SJSA1 (cell line): ENCODE measurements at places on chromosomes 11 and 22. TPM values are rescaled to one million over a fixed set of nuclear protein-coding genes. Genes with fewer than 3 reads are reported as not detected.
A peak's percentile ranks its signal among the peaks of the same experiment; 100 is the strongest.

DNA sequence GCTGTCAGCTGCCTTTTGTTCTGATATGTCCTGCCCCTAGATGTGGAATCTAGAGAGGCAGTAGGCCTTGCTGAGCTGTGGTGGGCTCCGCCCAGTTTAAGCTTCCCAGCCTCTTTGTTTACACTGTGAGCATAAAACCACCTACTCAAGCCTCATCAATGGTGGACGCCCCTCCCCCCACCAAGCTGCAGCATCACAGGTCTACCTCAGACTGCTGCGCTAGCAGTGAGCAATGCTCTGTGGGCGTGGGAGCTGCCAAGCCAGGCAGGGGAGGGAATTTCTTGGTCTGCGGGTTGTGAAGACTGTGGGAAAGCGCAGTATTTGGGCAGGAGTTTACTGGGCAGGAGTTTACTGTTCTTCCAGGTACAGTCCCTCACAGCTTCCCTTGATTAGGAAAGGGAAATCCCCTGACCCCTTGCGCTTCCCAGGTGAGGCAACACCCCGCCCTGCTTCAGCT, 98.5 kb downstream of the SMCO4 start:
- no peak for DNase-seq
- no peak overlapping the region for H3K4me3 ChIP-seq
- H3K4me1 ChIP-seq = no peaks in the 10 kb centered on the region
- H3K36me3 ChIP-seq = no peaks in the 10 kb centered on the region
- H3K27me3 ChIP-seq = no peaks in the 10 kb centered on the region

GRCh38 chr22:19937616-19938473, 3.7 kb upstream of the COMT start:
- H3K4me1 ChIP-seq = peaks cover 23% of the 10 kb centered on the region
- H3K36me3 ChIP-seq = peaks cover 12% of the 10 kb centered on the region
- DNase-seq = no peak
- H3K27ac ChIP-seq = no peak overlapping the region
- no peaks in the 10 kb centered on the region for H3K27me3 ChIP-seq

GRCh38 chr11:7467652-7468051, 17.7 kb upstream of the OLFML1 start:
- no peak overlapping the region for H3K27ac ChIP-seq
- DNase-seq = no peak
- no peaks in the 10 kb centered on the region for H3K4me1 ChIP-seq
- no peaks in the 10 kb centered on the region for H3K36me3 ChIP-seq
- no peak overlapping the region for H3K4me3 ChIP-seq

- H3K4me3 ChIP-seq = no peak overlapping the region
- H3K27me3 ChIP-seq = no peaks in the 10 kb centered on the region
- no peak for DNase-seq
- H3K36me3 ChIP-seq = peaks cover 76% of the 10 kb centered on the region
- H3K4me1 ChIP-seq = peaks cover 7% of the 10 kb centered on the region
- no peak overlapping the region for H3K27ac ChIP-seq
These were observed 5.8 kb downstream of the SELENOO start for GRCh38 chr22:50206599-50206998.

GRCh38 chr11:83793310-83793709, 507.1 kb upstream of the CCDC90B start:
- H3K27ac ChIP-seq = no peak overlapping the region
- H3K4me3 ChIP-seq = no peak overlapping the region
- no peaks in the 10 kb centered on the region for H3K4me1 ChIP-seq

- H3K27me3 ChIP-seq = no peaks in the 10 kb centered on the region
- DNase-seq = peak; percentile 42
- peaks cover 16% of the 10 kb centered on the region for H3K4me1 ChIP-seq
- no peak overlapping the region for H3K4me3 ChIP-seq
These were observed 50.4 kb downstream of the ANO1 start for GRCh38 chr11:70128435-70128906.

DNA sequence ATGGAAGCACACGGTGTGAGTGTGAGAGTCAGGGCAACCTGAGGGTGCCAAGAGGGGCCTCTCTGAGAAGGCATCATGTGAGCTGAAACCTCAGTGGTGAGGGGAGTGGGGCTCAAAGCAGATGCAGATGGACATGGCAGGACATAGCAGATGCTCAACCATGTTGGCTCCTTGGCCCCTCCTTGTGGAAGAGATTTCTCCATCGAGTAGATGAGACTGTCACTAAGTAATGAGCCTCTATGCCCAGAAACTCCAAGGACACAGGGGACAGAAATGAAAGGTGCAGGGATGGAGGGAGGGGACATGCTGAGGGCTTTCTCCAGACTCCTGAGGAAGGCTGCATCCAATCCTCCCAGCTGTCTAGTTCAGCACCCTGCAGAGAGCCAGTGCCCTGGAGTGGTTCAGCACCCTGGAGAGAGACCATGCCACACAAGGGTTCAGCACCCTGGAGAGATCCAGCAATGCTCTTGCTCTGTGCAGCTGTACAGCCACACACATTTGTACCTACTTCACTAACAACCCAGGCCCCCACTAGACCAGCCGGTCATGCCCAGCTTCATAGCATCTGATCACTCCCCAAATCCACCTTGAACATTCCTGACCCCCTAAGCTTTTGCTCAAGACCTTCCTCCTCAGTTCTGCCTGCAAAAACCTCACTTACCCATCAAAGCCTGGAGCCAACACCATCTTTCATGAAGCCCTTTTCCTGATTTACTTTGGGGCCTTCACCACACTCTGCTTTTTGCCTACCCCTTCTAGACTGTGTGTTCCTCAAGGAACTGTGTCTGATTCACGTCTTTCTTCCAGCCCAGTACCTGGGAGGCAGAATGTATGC, 252.0 kb downstream of the CTTN start:
- H3K4me1 ChIP-seq = no peaks in the 10 kb centered on the region
- peak; percentile 51 for DNase-seq
- no peak overlapping the region for H3K4me3 ChIP-seq
- H3K36me3 ChIP-seq = no peaks in the 10 kb centered on the region
- H3K27ac ChIP-seq = no peak overlapping the region

GRCh38 chr11:60761436-60762190, 4.9 kb downstream of the MS4A15 start:
- no peak for DNase-seq
- H3K36me3 ChIP-seq = no peaks in the 10 kb centered on the region
- H3K27me3 ChIP-seq = peaks cover 24% of the 10 kb centered on the region
- no peak overlapping the region for H3K27ac ChIP-seq
- H3K4me1 ChIP-seq = no peaks in the 10 kb centered on the region
- no peak overlapping the region for H3K4me3 ChIP-seq

DNA sequence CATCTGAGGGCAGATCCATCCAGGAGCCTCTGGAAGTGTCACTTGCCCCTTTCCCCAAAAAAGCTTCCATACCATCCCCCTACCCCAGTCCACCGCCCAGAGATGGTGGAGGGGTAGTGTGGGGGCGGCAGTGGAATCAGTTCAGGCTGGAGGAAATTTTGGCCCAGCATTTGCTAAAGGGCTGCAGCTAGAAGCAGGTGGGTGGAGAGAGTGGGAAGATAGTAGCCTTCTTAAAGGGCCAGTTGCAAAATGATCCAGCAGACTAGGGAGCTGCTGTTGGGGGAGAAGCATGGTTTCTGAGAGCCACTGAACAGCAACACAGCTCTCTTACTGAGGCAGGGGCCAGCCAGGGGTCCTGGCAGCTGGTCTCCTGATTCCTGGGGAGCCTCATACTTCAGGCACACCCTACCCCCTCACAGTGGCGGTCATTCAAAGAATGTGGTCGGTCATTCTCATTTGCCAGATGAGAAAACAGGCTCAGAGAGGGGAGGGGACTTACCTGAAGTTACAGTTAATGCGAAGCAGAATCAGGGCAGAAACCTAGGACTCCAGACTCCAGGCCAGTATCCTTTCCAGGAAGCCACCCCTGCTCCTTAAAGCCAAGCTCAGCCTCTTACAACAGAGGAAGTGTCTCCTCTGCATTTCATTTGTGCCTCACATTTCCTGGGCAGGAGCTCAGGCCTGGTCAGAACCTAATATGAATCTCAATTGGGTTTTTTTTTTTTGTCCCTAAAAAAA, 5.4 kb downstream of the SEC14L2 start:
- no peak for DNase-seq
- no peak overlapping the region for H3K27ac ChIP-seq
- H3K36me3 ChIP-seq = peaks cover 12% of the 10 kb centered on the region

GRCh38 chr11:4060182-4060923, 34.2 kb upstream of the RRM1 start:
- H3K4me1 ChIP-seq = peaks cover under 1% of the 10 kb centered on the region
- H3K27ac ChIP-seq = no peak overlapping the region
- H3K36me3 ChIP-seq = peaks cover 33% of the 10 kb centered on the region

DNA sequence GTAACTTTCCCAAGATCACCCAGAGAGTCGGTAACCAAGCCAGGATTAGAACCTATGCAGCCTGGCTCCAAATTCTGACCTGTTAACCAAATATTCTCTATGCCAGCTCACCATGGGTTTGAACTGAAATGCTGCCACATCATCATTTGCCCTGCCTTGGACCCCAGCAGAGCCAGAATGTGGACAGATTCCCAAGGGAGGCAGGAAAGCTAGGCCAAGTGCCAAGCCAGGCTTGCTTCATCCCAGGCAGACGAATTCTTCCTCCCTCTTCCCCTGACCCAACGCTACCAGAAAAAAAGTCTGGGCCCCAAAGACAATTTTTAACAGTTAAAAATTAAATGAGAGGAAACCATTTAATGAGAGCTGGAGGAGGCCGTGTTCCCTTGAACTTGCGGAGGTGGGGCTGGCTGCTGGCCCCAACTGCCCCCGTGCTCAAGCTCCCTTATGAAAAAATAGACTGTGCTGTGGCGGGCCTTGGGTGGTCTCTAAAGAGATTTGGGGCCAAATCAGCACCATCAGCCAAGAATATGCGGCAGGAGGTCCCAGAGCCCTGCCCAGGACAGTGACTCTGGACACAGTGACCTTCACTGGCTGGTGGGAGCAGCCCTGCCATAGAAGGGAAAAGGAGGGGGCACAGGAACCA, 184.1 kb upstream of the SYT13 start:
- H3K27me3 ChIP-seq = peaks cover 24% of the 10 kb centered on the region
- no peak overlapping the region for H3K27ac ChIP-seq
- no peak for DNase-seq
- no peak overlapping the region for H3K4me3 ChIP-seq
- no peaks in the 10 kb centered on the region for H3K4me1 ChIP-seq

DNA sequence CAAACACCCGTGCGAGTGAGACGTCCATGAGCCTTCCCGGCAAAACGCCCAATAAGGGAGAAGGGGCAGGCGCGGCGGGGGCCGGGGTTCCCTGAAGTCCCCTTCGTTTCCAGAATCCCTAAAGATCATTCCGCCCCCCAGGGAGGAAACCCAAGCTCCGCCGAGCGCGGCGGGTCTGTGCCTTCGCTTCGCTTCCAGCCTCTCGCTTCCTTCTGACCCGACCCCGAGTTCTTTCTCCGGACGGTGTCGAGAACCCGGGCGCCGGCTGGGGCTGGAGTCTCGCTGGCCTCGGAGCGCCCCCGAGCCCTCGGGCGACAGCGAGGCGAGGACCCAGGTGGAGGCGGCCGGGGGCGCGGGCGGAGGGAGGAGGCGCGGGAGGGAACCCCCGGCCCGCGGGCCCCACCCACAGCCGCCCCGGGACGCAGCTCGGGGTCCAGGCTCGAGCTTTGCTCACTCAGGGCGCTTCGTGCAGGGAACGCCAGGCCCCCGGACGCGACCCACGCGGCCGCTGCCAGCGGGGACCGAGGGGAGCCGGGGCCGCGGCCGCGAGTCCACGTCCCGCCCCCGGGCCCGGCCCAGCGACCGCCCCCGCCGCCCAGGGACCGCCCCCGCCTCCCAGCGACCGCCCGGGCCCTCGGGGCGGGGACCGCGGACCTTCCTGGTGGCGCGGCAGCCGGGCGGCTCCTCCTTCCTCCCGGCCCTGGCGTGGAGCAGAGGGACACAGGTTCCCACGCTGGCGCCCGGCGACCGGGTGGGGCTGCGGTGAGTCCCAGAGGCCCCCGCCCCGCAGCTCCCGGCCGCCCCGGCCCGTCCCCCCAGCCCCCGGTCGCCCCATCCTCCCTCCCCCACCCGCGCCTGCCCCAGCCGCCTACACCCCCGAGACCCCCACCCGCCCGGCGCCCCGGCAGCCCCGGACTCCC, at the start of gene PGGHG:
TSS of gene PGGHG (plus strand) at position 649 of the 920 bp plus-strand sequence. CDS start 691 bp downstream, outside the sequence.
- peaks cover 15% of the 10 kb centered on the region for H3K27me3 ChIP-seq
- no peaks in the 10 kb centered on the region for H3K36me3 ChIP-seq
- no peak within 1 kb of the TSS for H3K27ac ChIP-seq
- peaks cover 15% of the 10 kb centered on the region for H3K4me1 ChIP-seq

- no peaks in the 10 kb centered on the region for H3K27me3 ChIP-seq
- no peaks in the 10 kb centered on the region for H3K36me3 ChIP-seq
- no peak overlapping the region for H3K27ac ChIP-seq
- no peak for DNase-seq
- peaks cover 24% of the 10 kb centered on the region for H3K4me1 ChIP-seq
These were observed 10.2 kb downstream of the ADM start for GRCh38 chr11:10315083-10315482.

- no peak for DNase-seq
- no peaks in the 10 kb centered on the region for H3K36me3 ChIP-seq
- H3K4me3 ChIP-seq = no peak overlapping the region
- H3K27me3 ChIP-seq = no peaks in the 10 kb centered on the region
- H3K27ac ChIP-seq = no peak overlapping the region
These were observed 55.7 kb upstream of the RASD2 start for GRCh38 chr22:35484651-35485556.

- H3K27ac ChIP-seq = no peak overlapping the region
- H3K27me3 ChIP-seq = no peaks in the 10 kb centered on the region
These were observed 76.7 kb downstream of the TRIM29 start for GRCh38 chr11:120061036-120061760.

MRGPRX3 gene
- total RNA-seq = not detected in 2 replicates

HSPB2 gene
- not detected in 2 replicates for total RNA-seq

KCNJ11 gene
- not detected in 2 replicates for total RNA-seq

NOX4 gene
- total RNA-seq = 3.9 and 4.9 TPM in 2 replicates

EFEMP2 gene
- total RNA-seq = 120 and 194 TPM in 2 replicates

PRODH gene
- total RNA-seq = not detected in 2 replicates

RBMXL2 gene
- not detected in 2 replicates for total RNA-seq

OR2AG2 gene
- not detected in 2 replicates for total RNA-seq

KLHDC7B gene
- total RNA-seq = 0.11 and 0.66 TPM in 2 replicates

JAM3 gene
- 1.7 and 2.4 TPM in 2 replicates for total RNA-seq

EFCAB6 gene
- 0.50 TPM in 1 of 2 replicates, not detected in the other for total RNA-seq

C11orf21 gene
- total RNA-seq = 0.11 TPM in 1 of 2 replicates, not detected in the other

PIWIL4 gene
- total RNA-seq = 0.05 TPM in 1 of 2 replicates, not detected in the other

FREY1 gene
- total RNA-seq = 0.21 TPM in 1 of 2 replicates, not detected in the other
